ENCODE measurements at places on chromosomes 16 and 17.

DNA sequence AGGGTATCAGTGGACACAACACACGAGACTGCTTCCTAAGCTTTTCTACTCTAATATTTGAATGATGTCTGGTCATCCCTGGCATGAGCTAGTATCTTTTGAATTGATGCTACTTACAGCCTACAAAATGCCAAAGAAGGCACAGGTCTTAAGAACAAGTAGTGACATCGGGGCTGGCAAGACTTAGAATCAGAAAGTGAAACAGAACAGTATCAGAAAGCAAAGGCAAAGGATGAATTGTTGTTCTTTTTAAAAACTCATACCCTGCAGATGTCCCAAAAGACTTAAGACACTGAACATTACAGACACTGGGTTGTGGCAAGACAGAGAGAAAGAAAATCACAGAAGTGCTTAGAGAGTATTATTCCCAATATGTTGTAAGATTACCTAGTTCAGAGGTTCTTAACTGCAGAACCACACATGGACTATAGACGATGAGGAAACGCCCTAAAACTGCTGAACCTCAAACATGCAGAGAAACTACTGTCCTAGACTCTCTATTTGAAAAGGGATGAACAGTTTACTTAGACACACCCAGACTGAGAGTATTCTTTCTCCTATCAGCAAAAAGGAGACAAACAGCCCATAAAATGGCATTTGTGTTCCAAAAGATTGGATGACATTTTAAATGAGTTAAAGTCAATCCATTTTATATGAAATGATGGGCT, 12.5 kb downstream of the ZNF19 start:
- H3K27ac ChIP-seq: peak overlapping the region; percentile 66
- H3K36me3 ChIP-seq: no peaks in the 10 kb centered on the region
- DNase-seq: no peak
- no peaks in the 10 kb centered on the region for H3K4me1 ChIP-seq
- H3K27me3 ChIP-seq: no peaks in the 10 kb centered on the region

- H3K4me1 ChIP-seq: no peaks in the 10 kb centered on the region
- H3K36me3 ChIP-seq: no peaks in the 10 kb centered on the region
- H3K27me3 ChIP-seq: peaks cover 4% of the 10 kb centered on the region
- DNase-seq: no peak
- no peak overlapping the region for H3K4me3 ChIP-seq
- no peak overlapping the region for H3K27ac ChIP-seq
Observed at GRCh38 chr17:55784666-55785065, 33.8 kb downstream of the PCTP start.

- H3K27ac ChIP-seq: peak overlapping the region; percentile 88
- DNase-seq: peak; percentile 82
- H3K4me1 ChIP-seq: peaks cover 20% of the 10 kb centered on the region
- H3K4me3 ChIP-seq: peak overlapping the region; percentile 95
- H3K36me3 ChIP-seq: no peaks in the 10 kb centered on the region
Observed at GRCh38 chr17:50094243-50094752, 853 bp upstream of the PDK2 start.

DNA sequence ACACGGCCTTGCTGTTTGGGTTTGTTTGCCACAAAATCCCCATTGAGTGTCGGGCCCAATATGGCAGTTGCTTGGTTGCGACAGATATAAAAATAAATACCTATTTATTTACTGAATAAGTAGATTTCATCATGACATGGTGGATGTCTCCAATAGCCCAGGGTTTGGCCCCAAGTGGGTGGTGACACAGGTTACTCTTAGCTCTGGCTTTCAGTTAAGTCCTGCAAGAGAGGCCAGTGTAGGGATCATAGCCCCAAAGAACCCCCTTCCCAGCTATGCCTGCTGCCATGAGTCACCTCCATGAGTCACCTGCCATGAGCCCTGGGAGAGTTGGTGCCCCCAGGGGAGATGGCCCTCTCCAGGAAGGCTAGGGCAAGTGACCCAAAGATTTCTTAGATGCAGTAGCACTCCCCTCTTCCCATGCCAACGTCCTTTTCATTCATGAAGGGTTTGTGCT, 78.7 kb upstream of the LGALS9 start:
- H3K4me3 ChIP-seq: no peak overlapping the region
- H3K36me3 ChIP-seq: peaks cover 5% of the 10 kb centered on the region
- H3K27me3 ChIP-seq: no peaks in the 10 kb centered on the region
